Activated CD4-positive, alpha-beta memory T cell treated with anti-CD3 and anti-CD28 coated beads, Interleukin-2, amount 10 ng/mL, durations not matched to agents 7 days and 5 days (primary cell): ENCODE measurements at places on chromosomes 6 and 20. TPM values are rescaled to one million over a fixed set of nuclear protein-coding genes. Genes with fewer than 3 reads are reported as not detected.

GRCh38 chr6:27772261-27773001, 139.8 kb downstream of the OR2B2 start:
- peak overlapping the region; percentile 46 for H3K27ac ChIP-seq
- H3K4me1 ChIP-seq = peaks cover 22% of the 10 kb centered on the region
- H3K36me3 ChIP-seq = no peaks in the 10 kb centered on the region
- peaks cover 19% of the 10 kb centered on the region for H3K27me3 ChIP-seq
- H3K4me3 ChIP-seq = peak overlapping the region; percentile 6

GRCh38 chr6:144278659-144279314, 6.3 kb upstream of the UTRN start:
- H3K27ac ChIP-seq = no peak overlapping the region
- H3K27me3 ChIP-seq = peaks cover 9% of the 10 kb centered on the region
- H3K4me1 ChIP-seq = peaks cover 3% of the 10 kb centered on the region
- no peak for DNase-seq
- H3K36me3 ChIP-seq = no peaks in the 10 kb centered on the region

- no peak overlapping the region for H3K27ac ChIP-seq
- DNase-seq = no peak
- H3K36me3 ChIP-seq = no peaks in the 10 kb centered on the region
- H3K4me3 ChIP-seq = no peak overlapping the region
- no peaks in the 10 kb centered on the region for H3K27me3 ChIP-seq
Measured at GRCh38 chr20:11043001-11043400, 369.2 kb upstream of the JAG1 start.

GRCh38 chr6:83193747-83194566, 800 bp downstream of the RWDD2A start:
- H3K27me3 ChIP-seq = no peaks in the 10 kb centered on the region
- H3K27ac ChIP-seq = no peak overlapping the region
- peaks cover 39% of the 10 kb centered on the region for H3K4me1 ChIP-seq
- peaks cover 28% of the 10 kb centered on the region for H3K36me3 ChIP-seq
- peak; percentile 18 for DNase-seq

Gene MACROD2
- total RNA-seq = not detected

DNA sequence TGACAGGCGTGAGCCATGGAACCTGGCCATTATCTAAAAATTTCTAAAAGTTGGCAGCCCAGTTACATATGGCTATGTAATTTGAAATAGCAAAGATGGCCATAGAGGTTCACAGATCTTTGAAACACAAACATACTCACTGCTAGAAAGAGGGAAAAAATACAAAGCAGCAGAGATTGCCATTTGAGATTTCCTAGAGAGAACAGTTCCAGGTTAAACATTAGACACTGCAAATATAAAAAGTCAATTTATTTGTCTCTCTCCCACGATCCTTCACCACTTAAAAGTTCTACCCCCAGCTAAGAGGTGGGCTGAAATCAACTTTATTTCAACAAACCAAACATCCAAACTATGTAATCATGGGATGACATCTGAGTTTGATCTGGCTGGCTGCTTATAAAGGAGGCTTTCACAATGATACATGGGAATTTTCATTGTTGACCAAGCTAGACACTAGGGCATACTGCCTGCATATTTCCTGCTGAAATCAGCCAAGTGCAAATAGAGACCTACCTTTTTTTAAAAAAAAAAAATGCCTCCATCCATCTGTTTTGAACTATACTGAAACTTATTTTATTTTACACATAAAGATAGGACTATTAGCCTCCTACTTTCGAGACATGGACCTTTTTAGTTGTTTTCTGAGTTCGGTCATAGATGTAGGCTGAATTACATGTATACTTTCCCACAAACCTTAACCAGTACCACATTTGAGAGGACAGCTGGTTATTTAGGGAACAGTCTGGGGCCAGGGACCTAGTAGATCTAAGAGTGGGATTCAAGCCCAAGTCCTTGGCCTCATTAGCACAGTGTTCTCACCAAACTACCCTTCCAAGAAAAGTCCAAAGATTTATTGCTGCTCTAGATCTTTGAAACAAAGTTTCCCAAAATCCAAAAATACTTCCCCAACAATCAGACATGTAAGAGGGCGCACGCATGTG, 16.6 kb downstream of the DCDC2 start:
- DNase-seq = no peak
- H3K27ac ChIP-seq = no peak overlapping the region
- H3K4me1 ChIP-seq = no peaks in the 10 kb centered on the region
- no peaks in the 10 kb centered on the region for H3K36me3 ChIP-seq
- H3K4me3 ChIP-seq = no peak overlapping the region
- peaks cover 16% of the 10 kb centered on the region for H3K27me3 ChIP-seq

- DNase-seq = no peak
- H3K4me1 ChIP-seq = no peaks in the 10 kb centered on the region
- no peak overlapping the region for H3K4me3 ChIP-seq
Measured at GRCh38 chr6:167403427-167403826, 78.5 kb downstream of the TTLL2 start.

DNA sequence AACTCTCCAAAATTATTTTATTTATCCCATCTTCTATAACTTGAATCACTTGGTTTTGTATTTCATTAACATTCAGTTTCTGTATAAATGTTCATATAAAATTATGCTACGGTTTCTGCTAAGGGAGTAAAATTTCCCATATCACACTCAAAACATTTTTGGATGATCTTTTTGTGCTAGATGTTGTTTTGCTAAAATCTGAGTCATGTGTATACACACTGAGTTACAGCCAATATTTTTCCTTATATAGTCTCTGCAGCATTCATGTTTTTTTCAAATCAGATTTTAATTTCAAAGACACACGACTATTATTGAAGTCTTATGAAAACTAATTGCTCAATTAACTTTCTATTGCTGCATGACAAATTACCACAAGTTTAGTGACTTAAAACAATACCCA, 54.3 kb upstream of the SLC2A12 start:
- no peaks in the 10 kb centered on the region for H3K36me3 ChIP-seq
- H3K4me3 ChIP-seq = no peak overlapping the region
- no peaks in the 10 kb centered on the region for H3K4me1 ChIP-seq
- H3K27me3 ChIP-seq = peaks cover 29% of the 10 kb centered on the region
- no peak for DNase-seq
- no peak overlapping the region for H3K27ac ChIP-seq

DNA sequence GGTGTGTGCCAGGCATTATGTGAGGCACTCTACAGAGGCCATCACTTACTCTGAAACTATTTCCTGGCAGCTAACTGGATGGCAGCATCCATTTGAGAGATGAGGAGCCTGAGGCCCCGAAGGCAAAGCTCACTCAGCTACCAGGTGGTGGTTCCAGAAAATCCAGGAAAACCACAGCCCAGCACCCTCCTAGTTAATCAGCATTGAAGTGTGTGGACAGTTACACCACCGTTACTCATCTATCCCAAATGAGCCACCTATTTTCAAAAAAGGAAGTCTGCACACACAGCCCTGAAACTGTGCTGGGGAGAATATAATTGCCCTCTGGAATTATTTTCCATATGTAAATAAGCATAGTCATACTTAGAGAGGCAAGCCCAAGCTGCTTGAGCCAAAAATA, 67.4 kb downstream of the CNBD2 start:
- DNase-seq = no peak
- no peaks in the 10 kb centered on the region for H3K27me3 ChIP-seq
- no peaks in the 10 kb centered on the region for H3K36me3 ChIP-seq

DNA sequence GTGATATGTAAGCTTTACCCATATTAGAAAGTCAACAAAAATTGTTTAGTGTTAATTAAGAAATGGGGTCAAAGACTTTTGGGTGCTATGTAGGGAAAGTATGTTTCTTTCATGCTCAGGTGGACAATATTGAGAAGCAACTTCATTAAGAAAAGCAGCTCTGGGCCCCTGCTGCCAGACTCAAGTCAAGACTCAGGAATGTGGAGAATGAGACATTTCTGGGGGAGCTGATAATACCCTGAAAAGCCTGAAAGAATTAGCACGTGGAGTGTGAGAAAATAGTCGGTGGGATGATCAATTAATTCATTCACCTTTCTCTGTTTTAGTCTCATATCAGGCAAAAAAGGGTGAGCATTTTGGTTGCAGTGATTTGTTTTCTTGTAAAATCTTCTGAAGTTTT, 175.1 kb upstream of the IMPG1 start:
- H3K27me3 ChIP-seq = no peaks in the 10 kb centered on the region
- H3K27ac ChIP-seq = no peak overlapping the region
- H3K36me3 ChIP-seq = no peaks in the 10 kb centered on the region
- no peak for DNase-seq
- H3K4me1 ChIP-seq = no peaks in the 10 kb centered on the region

- no peaks in the 10 kb centered on the region for H3K27me3 ChIP-seq
- no peaks in the 10 kb centered on the region for H3K36me3 ChIP-seq
- DNase-seq = peak; percentile 42
- no peak overlapping the region for H3K27ac ChIP-seq
Measured at GRCh38 chr6:142566628-142567396, 265.0 kb downstream of the ADGRG6 start.

- H3K4me3 ChIP-seq = no peak overlapping the region
- H3K4me1 ChIP-seq = peaks cover 10% of the 10 kb centered on the region
- no peak overlapping the region for H3K27ac ChIP-seq
Measured at GRCh38 chr6:140592877-140593276, 1218.4 kb upstream of the CITED2 start.

Gene CDH4
- total RNA-seq = 0.15 TPM

Gene GINS1
- total RNA-seq = 27.5 TPM

DNA sequence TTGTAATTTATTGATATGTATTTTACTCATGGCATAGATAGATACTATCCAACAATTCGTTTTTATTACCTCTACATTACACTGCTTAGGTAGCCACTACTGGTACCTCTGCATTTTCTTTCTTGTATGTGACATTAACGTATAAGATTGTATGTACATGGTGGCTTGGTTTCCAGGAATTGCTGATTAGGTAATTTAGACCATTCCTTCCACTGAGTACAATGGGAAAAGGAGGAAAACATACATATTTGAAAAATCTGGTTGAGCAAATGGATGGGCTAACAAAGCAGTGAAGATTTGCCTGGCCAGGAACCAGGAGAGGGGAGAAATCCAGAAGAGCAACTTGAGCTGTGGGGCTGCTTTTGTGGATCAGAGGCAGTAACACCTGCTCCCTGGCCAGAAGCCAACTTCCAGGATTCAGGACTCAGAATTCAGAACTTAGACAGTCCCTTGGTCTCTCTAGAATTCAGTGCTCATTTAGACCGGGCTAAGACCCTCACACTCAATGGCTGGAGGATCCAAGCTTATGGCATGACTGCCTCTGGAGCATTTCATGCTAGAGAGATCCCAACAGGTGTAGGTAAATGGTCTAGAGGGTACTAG, 17.9 kb upstream of the MICB start:
- no peaks in the 10 kb centered on the region for H3K27me3 ChIP-seq
- H3K36me3 ChIP-seq = peaks cover under 1% of the 10 kb centered on the region
- no peak overlapping the region for H3K4me3 ChIP-seq
- no peaks in the 10 kb centered on the region for H3K4me1 ChIP-seq

DNA sequence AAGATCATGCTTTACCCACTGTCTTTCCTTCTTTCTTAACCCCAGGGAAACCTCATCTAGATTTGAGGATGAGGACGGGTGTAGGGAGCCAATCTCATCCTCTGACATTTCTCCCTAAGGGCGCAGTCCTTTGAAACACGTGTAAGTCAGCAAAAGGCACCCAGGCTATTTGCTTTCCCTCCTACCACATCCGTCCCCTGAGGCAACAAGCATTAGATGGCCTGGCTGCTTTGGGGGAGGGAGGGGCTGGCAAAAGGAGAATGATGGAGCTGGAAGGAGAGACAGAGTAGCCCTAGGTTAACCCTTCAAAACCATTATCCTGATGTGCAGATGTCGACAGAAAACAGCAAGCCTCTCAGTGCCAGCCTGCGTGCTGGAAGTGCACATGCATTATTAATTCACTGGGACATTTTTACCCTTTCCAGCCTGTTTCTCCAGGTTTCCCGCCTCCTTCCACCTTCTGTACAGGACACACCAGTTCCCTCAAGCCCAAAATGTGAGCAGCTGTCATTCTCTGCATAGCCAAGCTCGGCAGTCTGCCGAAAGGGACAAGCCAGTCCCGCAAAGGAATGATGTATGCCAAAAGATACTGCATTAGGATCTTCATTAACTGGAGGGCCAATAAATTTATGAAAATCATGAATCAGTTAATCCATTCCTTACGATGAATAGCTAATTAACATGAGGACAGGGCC, 547.2 kb downstream of the CD83 start:
- H3K27ac ChIP-seq = peak overlapping the region; percentile 50
- no peaks in the 10 kb centered on the region for H3K36me3 ChIP-seq
- H3K4me3 ChIP-seq = peak overlapping the region; percentile 9
- DNase-seq = peak; percentile 32

- no peak overlapping the region for H3K27ac ChIP-seq
- no peak overlapping the region for H3K4me3 ChIP-seq
- H3K36me3 ChIP-seq = no peaks in the 10 kb centered on the region
- no peak for DNase-seq
- H3K27me3 ChIP-seq = peaks cover 2% of the 10 kb centered on the region
Measured at GRCh38 chr6:56727097-56727850, 84.6 kb upstream of the DST start.

DNA sequence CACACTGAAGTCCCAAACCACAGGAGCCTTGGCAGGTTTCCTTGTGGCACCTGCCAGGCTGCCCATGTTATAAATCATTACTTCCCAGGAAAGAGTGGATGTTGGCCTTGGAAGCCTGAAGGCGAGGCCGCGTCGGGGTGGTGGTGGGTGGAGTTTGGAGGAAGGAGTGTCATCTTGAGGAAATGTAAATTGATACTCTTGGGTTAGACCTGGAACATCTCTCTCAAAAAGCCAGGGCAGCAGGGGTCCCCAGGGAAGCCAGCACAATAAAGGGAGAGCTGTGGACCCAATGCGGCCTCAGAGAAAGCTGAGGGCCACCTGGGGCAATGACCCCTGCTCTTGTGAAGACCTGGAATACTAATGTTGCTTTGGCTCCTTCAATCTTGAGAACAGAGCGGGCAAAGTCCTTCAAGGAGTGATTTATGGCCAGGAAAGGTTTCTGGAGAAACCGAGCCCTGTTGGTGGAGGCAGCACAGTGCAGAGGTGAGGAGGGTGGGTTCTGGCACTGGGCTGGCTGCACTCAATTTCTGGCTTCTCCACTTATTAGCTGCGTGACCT, 26.3 kb upstream of the TRAF3IP2 start:
- H3K4me1 ChIP-seq = no peaks in the 10 kb centered on the region
- H3K27ac ChIP-seq = no peak overlapping the region
- no peaks in the 10 kb centered on the region for H3K36me3 ChIP-seq
- DNase-seq = no peak
- peaks cover 5% of the 10 kb centered on the region for H3K27me3 ChIP-seq

GRCh38 chr20:23047738-23048214, 1.7 kb downstream of the THBD start:
- H3K4me1 ChIP-seq = peaks cover 9% of the 10 kb centered on the region
- DNase-seq = no peak
- no peak overlapping the region for H3K4me3 ChIP-seq
- H3K27ac ChIP-seq = no peak overlapping the region
- H3K36me3 ChIP-seq = no peaks in the 10 kb centered on the region

Gene HEY2
- total RNA-seq = not detected

- no peak overlapping the region for H3K4me3 ChIP-seq
- no peaks in the 10 kb centered on the region for H3K36me3 ChIP-seq
- H3K4me1 ChIP-seq = peaks cover 7% of the 10 kb centered on the region
- H3K27me3 ChIP-seq = peaks cover 2% of the 10 kb centered on the region
- H3K27ac ChIP-seq = no peak overlapping the region
Measured at GRCh38 chr20:57174737-57175136, 91.7 kb downstream of the BMP7 start.

- H3K27ac ChIP-seq = no peak overlapping the region
- H3K27me3 ChIP-seq = no peaks in the 10 kb centered on the region
- no peaks in the 10 kb centered on the region for H3K4me1 ChIP-seq
- no peak for DNase-seq
Measured at GRCh38 chr6:164845773-164846172, 463.6 kb downstream of the C6orf118 start.

Gene CFAP206
- not detected for total RNA-seq

Gene VSX1
- total RNA-seq = not detected
